Psoas muscle (tissue), 8 donors: ENCODE measurements at places on chromosomes 2 and 18. TPM values are rescaled to one million over a fixed set of nuclear protein-coding genes. Genes with fewer than 3 reads are reported as not detected.

Gene REG1B
- total RNA-seq, result 0.38 TPM

DNA sequence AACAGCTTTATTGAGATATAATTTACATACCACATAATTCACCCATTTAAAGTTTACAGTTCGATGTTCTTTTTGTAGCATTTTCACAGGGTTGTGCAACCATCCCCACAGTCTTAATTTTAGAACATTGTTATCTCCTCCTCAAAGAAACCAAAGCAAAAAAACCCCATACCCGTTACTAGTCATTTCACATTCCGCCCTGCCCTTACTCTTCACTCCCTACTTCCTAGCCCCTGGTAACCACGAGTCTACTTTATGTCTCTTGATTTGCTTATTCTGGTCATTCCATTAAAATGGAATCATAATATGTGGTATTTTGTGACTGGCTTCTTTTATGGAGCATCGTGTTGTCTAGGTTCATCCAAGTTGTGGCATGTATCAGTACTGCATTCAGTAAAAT, 137.7 kb downstream of the TANC1 start:
- no peaks in the 10 kb centered on the region for H3K36me3 ChIP-seq
- no peak overlapping the region for H3K27ac ChIP-seq
- DNase-seq, result no peak
- H3K4me1 ChIP-seq, result no peaks in the 10 kb centered on the region
- H3K4me3 ChIP-seq, result no peak overlapping the region
- H3K27me3 ChIP-seq, result no peaks in the 10 kb centered on the region

DNA sequence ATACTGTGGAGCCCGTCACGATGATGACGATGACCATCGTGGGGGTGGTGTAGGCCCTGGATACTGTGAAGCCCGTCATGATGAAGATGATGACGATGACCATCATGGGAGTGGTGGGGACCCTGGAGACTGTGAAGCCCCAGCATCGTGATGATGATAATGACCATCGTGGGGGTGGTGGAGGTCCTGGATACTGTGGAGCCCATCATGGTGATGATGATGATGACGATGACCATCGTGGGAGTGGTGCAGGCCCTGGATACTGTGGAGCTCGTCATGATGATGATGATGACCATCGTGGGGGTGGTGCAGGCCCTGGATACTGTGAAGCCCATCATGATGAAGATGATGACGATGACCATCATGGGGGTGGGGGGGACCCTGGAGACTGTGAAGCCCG, 81.0 kb upstream of the SALL3 start:
- H3K36me3 ChIP-seq, result no peaks in the 10 kb centered on the region

DNA sequence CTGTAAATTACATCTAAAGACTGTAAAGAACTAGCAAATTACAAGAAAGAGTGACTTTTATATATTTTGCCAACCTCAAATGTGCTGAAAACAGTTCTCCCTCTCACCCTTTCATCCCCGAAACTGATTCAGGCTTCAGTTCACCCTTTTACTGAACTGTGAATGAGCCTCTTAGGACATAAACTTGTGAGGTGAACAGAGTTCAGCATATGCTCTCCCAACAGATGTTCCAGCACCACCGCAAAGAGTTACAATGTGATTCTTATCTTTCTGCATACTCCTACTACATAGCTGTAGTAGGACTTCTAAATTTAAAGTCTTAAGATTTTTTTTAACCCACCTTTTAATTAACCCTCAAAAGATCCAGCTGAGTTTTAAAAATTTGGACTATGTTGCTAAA, 1.2 kb upstream of the ZCCHC2 start:
- peak overlapping the region; percentile 95 for H3K4me3 ChIP-seq
- H3K27ac ChIP-seq, result peak overlapping the region; percentile 99
- H3K4me1 ChIP-seq, result peaks cover 17% of the 10 kb centered on the region
- no peaks in the 10 kb centered on the region for H3K36me3 ChIP-seq
- no peak for DNase-seq

DNA sequence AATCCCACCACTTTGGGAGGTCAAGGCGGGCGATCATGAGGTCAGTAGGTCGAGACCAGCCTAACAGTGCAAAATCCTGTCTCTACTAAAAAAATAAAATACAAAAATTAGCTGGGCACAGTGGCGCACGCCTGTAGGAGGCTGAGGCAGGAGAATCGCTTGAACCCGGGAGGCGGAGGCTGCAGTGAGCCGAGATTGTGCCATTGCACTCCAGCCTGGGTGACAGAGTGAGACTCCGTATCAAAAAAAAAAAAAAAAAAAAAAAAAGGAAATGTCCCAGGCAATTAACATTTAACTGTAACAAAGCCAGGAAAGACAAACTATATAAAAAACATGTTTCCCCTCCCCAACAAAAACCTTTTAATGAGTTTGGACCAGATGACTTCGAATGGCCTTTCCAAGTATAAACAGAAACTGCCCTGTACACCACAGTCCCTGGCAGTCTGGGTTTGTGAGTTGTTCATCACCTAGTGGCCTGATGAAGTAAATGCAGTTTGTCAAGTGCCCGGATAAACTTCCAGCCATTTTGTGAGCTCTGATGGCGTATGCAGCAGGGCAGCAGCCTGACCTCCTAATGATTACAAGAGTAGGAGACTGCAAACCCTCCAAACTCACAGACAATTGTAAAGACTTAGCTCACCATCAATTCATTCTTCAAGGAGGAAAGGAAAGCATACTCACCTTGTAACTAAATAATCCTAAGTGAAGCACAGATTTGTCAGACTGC, 16.6 kb upstream of the PCBP1 start:
- DNase-seq, result peak; percentile 63
- H3K27ac ChIP-seq, result peak overlapping the region; percentile 83
- H3K27me3 ChIP-seq, result no peaks in the 10 kb centered on the region
- no peaks in the 10 kb centered on the region for H3K36me3 ChIP-seq
- H3K4me3 ChIP-seq, result peak overlapping the region; percentile 27
